Fibroblast of skin of left quadriceps (primary cell): ENCODE measurements at places on chromosomes 3 and 15.

DNA sequence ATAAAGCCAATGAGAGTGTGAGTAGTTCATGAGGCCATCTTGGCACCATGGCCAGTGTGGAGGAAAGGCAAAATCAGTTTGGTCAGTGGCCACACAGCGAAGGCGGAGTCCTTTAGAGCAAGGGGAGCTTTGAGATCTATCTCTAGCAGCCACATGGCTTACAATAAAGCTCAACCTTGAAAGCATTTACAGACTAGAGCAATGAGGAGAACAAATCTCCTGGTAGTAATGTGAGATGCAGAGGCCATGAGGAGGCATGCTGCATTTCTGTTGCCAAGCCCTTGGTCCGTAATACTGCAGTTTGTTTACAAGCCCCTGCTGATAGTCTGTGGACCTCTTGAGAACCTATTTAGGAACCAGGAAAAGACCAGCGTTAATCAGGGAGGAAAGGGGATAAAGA, 381.5 kb upstream of the C2CD4B start:
- no peak for DNase-seq

GRCh38 chr3:49462222-49462621, 7.8 kb upstream of the DAG1 start:
- DNase-seq = no peak

- DNase-seq = no peak
These were observed 89.1 kb downstream of the MME start for GRCh38 chr3:155169197-155169596.

DNA sequence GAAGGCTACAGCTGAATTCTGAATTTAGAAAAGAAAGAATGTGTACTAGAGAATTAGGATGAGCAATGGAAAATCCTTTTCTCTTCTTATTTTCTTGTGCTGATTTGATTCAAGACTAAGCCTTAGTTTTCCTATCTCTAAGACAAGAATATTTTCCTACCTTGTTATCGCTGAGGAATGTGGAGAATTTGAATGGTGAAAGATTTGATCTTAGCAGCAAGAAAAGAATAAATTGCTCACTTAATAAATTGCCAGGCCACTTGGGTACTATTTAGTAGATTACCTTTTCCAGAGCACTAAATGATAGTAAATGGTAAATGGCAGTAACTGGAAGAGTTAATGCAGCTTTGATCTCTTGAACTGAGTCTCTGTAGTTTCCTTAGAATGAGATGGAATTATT, 145.7 kb upstream of the MEIS2 start:
- DNase-seq = no peak

GRCh38 chr3:732326-732928, 360.4 kb upstream of the CNTN6 start:
- no peak for DNase-seq

- DNase-seq = peak; percentile 91
These were observed 84.8 kb downstream of the RAP2B start for GRCh38 chr3:153246806-153247205.
